ENCODE measurements at places on chromosomes 16 and 17.

DNA sequence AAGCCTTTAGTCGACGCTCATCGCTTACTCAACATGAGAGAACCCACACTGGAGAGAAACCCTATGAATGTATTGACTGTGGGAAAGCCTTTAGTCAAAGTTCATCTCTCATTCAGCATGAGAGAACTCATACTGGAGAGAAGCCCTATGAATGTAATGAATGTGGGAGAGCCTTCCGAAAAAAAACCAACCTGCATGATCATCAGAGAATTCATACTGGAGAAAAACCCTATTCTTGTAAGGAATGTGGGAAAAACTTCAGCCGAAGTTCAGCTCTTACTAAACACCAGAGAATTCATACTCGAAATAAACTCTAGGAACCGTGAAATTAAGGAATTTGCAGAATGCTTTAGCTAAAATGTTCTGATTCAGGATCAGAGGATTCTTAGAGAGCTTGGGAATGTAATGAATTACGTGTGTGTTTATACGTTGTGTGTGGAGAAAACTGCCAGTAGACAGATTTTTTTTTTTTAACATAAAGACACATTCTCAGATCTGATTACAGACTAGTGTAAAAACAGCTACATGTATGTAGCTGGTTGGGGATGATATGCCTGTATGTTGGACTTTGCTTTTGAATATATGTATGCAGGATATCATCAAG is 25.4 kb downstream of the ZFP90 start:
- no peak for DNase-seq

DNA sequence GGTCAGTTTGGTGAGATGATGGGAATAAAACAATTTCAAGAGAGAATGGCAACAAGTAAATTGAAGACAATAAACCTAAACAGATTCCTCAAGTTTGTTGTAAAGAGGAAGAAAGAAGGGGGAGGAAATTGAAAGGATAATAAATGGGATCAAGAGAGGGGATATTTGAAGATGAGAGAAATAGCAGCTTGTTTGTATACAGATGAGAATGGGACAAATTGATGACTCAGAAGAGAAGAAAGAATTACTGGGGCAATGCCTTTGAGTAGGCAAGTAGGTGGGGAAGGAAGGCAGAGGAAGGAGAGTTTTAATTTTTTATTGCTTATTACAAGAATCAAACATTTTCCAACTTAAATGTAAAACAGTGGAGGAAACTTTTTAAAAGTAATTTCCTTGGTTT is 98.3 kb downstream of the CHD9 start:
- DNase-seq, result no peak

- DNase-seq, result no peak
These were observed 4.9 kb upstream of the TBX4 start for GRCh38 chr17:61447358-61447757.

- peak; percentile 71 for DNase-seq
These were observed 1.1 kb downstream of the ACSF2 start for GRCh38 chr17:50426814-50427787.

GRCh38 chr16:48435906-48436305 is 50.7 kb upstream of the SIAH1 start:
- DNase-seq, result no peak

DNA sequence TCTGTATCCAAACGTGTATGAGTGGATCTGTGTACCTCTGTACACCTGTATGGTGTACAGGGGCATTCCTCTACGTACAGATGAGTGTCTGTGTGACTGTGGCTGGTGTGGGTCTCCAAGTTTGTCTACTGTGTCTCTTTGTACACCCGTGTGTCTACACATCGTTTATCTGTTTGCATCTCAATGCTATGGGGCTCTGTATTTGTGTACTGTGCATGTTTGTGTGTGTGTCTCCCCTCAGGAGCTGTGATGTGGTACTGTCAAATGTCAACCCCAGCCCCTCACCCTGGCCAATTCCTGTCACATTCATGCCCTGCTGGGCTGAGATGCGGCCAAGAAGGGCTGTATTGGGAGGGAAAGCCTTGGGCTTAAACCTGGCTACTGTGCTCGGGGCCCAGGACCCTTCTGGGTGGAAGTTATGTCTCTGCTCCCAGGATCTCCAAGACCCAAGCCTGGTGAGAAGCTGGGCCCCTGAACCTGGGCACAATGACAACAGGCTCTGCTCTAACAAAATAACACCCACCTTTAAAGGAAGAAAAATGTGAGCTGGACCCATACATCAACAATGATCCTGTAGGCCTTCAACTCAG is 3.5 kb upstream of the NAGS start:
- DNase-seq, result no peak

- DNase-seq, result no peak
These were observed 37.8 kb downstream of the ITGAE start for GRCh38 chr17:3762922-3763776.

Measured in Kasumi-1 (cell line).